ENCODE measurements at places on chromosomes 7 and 10. TPM values are rescaled to one million over a fixed set of nuclear protein-coding genes. Genes with fewer than 3 reads are reported as not detected.

DNA sequence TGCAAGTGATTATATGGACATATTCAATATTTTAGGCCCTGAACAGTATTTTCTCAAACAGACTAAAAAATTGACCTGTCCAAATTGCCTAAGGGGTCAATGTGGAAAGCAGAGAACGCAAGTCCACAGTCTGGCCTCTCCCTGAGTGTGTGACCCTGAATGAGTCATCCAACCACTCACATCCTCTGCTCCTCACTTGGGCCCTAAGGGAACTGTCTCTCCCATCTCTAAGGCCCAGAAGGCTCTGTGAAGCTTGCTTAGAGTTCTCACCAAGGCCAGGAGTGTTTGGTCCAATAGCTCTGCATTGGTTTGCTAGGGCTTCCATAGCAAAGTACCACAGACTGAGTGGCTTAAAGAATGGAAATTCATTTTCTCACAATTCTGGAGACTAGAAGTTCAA, 155.1 kb downstream of the LSM5 start:
- DNase-seq = no peak

GRCh38 chr10:43120929-43121314, 17.3 kb upstream of the CSGALNACT2 start:
- no peak for DNase-seq

DNA sequence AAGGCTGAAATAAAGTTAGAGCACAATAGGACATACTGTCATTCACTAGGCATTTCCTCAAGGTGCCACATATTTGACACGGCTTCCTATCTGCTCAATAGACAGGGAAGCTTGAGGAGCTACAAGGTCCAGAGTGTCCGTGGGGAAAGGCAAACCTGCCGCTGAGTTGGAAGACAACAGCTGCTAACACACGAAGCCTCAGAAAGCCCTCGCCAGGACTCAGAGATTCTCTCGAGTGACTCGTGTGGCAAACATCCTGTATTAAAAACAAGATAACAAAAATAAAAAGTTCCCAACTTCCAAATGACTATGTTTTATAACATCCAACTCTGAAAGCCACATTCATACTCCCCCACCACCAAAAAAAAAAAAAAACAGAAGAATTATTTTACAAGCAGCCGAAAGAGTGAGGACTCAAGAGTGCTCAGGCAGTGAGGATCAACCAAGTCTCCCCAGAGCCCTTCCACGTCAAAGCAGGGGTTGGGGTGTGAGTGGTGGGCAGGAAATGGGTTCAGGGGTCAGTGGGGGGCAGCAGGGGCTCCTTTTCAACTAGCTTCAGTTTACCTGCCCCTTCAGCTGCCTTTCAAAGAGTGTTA, 67.6 kb downstream of the STK17A start:
- peak; percentile 76 for DNase-seq

The RBAK gene
- 7.1 TPM for total RNA-seq

DNA sequence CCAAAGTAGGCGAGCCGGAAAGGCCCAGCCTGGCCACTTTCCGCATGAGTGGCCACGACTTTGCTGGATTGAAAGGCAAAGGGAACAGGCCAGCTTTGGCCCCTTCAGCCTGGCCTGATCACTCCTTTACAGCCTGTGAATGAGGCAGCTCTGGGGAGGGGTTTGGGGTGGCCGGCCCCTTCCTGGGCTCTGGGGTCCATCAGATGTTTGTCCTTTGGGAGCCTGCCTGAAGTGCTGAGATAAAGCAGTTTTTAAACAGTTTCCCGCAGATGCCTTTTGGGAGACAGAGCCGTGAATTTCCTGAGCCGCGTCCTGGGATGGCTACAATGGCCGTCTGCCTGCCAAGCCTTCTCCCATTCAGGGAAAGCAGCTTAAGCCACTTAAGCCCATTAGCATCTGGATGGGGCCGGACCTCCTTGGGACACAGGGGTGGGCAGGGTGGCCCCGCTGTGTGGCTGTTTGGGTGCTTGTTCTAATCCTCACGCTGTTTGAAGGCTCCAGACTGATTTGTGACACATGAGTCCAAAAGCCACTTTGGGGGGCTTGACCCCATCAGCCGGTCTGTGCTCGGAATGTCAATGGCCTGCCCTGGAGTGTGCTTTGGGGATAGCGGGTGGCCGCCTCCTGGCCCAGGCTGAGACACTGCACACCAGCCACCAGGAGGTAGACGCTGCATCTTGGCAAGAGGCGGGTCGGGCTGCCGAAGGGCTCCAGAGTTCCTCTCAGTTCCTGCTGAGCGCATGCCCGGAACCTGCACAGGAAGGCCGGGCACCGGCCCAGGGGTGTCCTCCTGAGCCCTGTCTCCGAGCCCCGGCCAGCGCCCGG, 38.9 kb downstream of the NKX6-2 start:
- DNase-seq = no peak

DNA sequence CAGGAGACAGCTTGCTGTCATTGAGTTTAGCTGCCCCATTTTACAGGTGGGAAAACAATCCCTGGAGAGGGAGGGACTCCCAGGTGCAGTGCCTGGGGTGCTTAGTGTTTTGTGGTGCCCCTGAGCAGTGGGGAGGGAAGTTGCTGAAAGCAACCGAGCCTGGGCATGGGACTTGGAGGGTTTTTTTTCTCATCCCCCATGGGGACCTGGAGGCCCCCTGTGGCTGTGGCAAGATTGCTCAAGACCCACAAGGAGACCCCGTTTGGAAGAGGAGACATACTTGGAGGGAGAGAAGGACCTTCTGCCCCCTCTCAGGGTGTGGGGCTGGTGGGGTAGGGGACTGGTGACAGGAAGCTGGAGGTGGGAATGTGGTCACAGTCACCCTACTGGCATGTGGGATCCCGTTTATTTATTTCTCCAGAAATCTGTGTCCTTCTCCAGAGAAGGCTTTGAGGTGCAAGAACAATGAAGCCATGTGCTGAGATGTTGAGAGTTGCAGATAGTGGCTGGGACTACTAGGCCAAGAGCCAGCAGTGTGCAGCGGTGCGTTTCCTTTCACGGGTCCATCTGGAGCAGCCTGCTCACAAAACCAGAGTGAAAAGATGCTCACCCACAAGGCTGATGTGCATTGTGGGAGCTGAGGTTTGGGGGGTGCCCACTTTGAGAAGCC, 21.5 kb downstream of the ZMIZ1 start:
- no peak for DNase-seq

The HOXA3 gene
- 0.66 TPM for total RNA-seq

The WAPL gene
- 53.0 TPM for total RNA-seq

The TMEM176B gene
- not detected for total RNA-seq

DNA sequence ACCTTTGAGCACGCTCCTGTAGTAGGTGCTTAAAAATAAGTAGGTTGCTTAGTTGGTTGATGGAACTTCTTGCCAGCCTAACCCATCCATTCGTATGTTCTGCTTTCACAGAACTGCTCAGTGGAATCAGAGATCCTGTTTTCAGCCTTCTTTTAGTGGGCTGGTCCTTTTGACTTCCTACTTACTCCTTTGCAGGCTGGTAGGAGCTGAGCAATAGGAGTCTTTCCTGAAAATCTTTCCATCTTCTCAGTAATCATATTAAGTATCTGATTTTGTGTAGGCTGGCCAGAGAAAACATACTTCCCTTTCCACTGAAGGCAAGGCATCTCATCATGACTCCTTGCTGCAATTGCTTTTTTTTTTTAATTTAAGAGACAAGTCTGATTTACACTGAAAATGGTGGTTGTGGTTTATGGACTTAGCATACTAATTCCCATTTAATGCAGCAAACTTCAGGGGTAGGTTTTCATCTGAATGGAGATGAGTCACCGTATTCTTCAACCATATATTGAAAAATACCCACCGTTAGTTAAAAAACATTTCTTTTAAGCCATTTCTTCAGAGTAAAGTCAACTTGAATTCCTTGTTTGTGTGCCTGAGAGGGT, 208.0 kb downstream of the ZNF365 start:
- no peak for DNase-seq
